COR-L47 (cell line): ENCODE measurements at places on chromosomes 7 and 10.

GRCh38 chr7:92260248-92260781 is 14.5 kb downstream of the ANKIB1 start:
- no peak for DNase-seq

GRCh38 chr7:115805458-115805857 is 225.1 kb downstream of the TFEC start:
- peak; percentile 79 for DNase-seq

- DNase-seq = no peak
Measured at GRCh38 chr10:102616066-102616770, 28.1 kb upstream of the TRIM8 start.

DNA sequence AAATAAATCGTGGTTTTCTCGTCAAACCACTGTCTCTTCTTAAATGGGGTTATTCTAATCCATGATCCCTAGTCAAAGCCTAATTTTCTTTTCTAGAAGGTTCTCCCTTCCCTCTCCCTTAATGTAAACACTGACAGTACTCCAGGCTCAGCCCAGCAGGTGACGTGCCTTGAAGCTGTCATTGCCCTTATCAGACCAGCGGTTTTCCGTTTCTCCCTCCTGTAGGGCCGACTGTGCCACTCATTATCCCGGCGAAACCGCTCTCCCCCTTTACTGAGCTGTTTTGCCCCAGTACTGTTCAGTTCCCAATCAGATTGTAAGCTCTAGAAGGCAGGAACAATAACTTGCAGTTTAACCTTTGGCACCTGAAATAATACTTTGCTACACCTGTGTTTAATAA is 153.5 kb upstream of the RHEB start:
- no peak for DNase-seq

- DNase-seq = no peak
Measured at GRCh38 chr10:129662426-129662825, 195.4 kb downstream of the MGMT start.

GRCh38 chr10:102628451-102628911 is 15.8 kb upstream of the TRIM8 start:
- no peak for DNase-seq

DNA sequence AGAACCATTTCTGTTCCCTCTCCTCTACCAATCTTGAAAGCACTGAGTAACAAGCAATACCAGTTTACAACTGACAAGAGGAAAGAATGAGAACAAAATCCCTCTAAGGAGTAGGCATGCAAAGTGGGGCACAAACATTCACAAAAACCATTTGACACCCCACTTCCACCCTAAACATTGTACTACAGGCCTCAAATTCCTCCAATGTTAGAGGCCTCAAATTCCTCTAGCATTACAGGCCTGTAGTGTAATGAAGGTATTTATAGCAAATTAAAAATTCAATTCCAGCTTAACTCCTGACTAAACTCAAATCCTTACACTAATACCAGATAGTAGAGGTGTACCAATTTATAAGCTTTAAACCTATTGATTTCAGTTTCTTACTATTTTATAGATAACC is 85.4 kb downstream of the SIRT1 start:
- no peak for DNase-seq

DNA sequence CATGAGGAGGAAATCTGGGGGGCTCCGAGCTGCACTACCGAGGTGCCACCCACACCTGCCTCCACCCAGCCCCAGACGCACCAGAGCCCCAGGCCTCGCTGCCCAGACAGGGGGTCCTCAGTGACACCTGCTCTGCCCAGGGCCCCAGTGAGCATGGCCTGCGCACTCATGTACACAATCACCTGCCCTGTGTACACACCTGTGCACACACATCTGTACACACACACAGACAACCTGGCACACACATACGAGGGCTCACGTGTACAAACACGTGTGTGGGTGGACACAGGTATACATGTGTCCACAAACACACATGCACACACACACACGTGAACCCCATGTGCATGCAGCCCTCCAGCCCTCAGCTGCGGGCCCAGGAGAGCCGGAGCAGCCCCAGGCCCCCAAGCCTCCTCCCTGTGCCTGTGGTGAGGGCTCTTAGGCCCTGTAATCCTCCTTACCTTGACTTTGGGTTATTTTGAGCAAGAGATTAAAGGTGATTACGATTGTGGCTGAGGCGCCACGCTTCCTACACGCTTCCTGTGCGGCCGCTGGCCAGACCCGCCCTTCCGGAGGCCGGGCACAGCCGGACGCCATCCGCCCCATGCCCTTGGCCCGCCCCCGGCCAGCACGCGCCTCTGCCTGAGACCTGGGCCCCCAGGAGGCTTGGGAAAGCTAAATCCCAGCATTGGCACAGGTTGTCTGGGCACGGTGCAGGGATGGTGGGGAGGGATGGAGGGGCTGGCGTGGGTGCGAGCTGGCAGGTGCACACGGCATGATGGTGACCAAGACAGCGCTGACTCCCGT is 71.9 kb downstream of the ELFN1 start:
- no peak for DNase-seq

DNA sequence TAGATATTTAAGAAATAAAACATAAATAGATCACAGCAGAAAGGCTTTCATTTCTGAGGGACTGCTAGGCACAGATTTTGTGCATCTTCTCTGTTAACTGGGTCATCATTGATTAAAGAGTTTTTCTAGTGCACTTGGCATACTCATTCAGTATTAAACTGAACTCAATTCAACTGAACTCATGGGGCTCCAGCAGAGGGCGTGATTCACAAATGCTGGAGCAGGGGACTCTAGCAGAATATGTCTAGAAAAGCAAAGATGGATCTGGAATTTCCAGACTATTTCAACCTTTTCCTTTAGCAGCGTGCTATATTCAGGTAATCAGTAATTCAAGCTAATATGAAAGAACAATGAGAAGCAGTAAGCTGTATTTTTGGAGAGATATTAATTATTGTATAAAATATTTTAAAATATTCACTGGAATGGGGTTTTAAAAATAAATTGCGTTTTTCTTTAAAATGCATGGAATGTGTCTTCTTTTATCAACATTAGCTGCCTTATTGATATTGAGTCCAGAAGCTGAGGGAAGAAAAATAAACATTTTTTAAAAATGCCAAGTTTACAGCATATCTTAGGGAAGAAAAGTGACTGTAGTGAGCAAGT is 296.8 kb upstream of the CACNA2D1 start:
- DNase-seq = peak; percentile 67

DNA sequence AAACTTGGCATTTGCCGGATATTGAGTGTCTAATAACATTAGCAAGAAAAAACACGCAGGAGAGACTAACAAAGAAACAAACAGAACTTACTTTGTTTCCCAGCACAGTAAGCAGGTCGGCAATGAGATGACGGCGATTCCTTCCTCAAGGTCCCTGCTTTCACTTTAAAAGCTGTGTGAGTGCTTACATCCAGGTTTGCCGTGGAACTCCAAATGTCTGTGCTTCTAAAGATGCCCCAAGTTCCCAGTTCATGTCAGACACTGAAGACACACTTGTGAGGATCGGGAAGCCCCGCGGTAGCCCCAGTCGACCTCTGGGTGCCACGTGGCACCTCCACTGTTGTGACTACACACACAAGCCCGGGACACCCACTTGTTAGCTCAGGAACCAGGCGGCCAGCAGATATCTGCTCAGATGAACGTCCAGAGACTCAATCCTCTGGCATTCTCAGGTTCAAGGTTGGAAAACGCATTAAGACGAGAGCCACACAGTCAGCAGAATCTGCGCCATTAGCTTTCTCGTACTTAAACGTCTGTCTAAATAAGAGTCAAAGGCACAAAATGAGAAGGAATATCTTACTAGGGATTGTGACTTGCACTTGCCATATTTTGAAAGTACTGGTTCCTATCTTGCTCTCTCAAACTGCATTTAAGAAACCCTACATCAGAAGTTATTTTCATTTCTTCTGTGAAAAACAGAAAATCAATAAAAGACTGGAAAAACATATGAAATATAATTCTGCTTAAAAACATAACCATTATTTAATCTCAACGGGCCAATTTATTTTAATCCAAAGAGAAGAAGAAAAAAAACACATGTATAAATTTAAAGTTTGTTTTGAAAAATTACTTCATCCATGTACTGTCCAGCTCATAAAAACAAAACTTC is 207.6 kb upstream of the KLF14 start:
- no peak for DNase-seq

DNA sequence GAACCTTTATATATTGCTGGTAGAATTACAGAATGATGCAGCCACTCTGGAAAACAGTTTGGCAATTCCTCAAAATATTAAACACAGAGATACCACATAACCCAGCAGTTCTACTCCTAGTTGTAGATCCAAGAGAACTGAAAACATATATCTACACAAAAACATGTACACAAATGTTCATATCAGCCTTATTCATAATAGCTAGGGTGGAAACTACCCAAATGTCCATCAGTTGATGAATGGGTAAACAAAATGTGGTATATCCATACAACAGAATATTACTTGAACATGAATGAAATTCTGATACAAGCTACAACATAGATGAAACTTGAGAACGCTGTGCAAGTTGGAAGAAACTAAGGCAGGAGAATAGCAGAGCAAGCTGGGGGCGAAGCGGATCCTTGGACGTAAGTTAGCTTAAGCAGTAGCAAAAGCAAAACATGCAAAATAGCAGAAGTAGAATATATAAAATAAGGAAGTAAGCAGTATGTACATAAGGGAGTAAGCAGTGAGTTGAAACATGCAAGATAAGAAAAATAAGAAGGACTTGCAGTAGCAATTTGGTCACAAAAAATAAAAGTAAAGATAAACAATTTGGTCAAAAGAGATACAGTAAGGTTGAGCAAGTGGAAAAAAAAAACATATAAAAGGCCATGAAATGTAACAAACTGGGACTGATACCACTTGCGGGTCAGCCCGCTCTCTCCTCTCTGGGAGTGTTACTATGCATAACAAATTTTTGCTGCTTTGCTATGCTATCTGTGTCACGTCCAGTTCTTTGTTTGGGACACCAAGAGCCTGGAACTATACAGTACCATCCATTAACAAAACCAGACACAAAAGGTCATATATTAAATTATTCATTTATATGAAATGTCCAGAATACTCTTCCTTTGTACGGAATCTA is 18.0 kb upstream of the HILPDA start:
- no peak for DNase-seq

- DNase-seq = no peak
Measured at GRCh38 chr7:31073326-31074119, 21.4 kb downstream of the ADCYAP1R1 start.

DNA sequence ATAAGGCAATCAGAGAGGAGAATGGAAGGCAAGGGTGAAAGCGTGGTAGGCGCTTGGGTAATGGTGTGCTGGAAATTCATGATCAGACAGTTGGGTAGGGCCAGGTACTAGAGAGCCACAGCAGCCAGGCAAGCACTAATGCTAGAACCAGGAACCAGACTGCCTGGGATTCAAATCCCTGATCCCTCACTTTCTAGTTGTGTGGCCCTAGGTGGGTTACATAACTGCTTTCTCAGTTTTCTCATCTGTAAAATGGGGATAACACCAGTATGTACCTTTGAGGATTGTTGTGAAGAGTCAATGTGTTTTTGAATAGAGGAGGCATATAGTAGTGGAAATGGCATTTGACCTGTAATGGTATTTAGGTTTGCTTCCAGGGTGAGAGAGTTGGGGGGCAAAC is 225.9 kb downstream of the LRMDA start:
- no peak for DNase-seq

DNA sequence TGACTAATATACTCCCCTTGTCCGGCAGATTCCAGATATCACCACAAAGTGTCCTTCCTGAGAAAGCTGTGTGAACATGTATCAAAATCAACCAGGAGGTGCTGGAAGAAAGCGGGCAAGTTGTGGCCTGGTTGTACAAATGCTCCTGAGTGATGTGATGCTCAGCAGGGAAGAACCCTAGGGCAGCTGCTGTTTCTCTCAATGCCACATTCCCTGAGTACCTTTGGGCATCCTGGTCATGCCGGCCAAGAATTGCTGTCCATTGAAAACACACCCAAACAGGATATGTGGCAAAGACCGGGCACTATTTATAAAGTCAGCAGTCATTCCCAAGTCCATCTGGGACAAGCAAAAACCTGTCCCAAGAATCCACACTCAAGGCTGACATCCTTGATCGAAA is 7.8 kb upstream of the ADCY1 start:
- DNase-seq = no peak

- no peak for DNase-seq
Measured at GRCh38 chr10:46327685-46328084, 40.9 kb downstream of the ANTXRL start.

DNA sequence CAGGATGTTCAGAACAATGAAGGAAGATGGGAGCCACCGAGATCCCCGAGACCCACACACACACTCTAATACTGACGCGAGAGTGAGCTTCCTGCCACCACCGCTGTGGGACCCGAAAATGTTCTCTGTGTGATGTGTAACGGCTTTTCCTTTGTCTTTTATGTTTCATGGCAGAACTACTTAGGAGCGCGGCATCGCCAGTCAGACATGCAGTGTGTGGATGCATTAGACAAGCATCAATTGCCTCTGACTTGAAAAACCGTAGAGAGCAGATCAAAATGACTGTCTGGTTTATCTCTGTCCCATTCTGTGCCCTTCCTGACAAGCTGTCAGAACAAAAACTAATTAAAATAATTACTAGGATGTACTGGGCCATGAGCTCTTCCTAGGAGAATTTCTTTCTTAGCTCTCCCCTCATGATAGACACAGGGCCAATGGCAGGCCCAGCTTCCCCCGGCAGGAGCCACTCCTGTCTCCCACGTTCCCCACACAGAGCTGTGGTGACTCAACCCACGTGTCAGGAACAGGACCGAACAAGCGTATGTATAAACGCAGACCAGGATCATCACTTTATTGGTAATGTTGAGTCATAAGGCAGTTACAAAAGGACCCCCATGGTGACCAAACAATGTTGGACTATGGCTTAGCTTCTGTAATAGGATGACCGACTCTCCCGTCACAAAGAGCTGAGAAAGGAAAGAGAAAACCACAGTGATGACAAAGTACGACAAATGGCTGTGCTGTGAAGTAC is 705.0 kb downstream of the PARD3 start:
- no peak for DNase-seq

- no peak for DNase-seq
Measured at GRCh38 chr7:5435291-5436002, 11.8 kb upstream of the TNRC18 start.

DNA sequence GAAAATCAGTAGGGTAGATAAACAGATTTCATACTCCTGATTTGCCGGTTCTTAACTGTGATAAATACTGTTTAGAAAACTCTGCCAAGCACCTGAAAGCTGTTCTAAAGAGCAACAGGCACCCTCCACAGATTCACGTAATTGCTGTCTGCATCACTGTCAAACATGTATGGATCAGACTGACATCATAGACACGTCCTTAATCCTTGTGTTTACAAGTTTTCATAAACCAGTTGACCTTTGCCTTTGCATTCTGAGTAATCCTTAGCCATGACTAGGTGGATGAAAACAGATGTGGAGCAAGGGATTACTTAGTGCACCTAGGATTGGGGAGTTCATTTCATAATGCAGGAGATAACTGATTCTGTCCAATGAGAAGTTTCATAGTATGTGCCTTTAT is 41.6 kb downstream of the SLC39A12 start:
- no peak for DNase-seq

GRCh38 chr7:34823650-34824258 is 165.7 kb downstream of the NPSR1 start:
- no peak for DNase-seq

- no peak for DNase-seq
Measured at GRCh38 chr7:44727158-44727936, 21.3 kb upstream of the ZMIZ2 start.
